ENCODE measurements at places on chromosomes 3 and 15.
A peak's percentile ranks its signal among the peaks of the same experiment; 100 is the strongest.

DNA sequence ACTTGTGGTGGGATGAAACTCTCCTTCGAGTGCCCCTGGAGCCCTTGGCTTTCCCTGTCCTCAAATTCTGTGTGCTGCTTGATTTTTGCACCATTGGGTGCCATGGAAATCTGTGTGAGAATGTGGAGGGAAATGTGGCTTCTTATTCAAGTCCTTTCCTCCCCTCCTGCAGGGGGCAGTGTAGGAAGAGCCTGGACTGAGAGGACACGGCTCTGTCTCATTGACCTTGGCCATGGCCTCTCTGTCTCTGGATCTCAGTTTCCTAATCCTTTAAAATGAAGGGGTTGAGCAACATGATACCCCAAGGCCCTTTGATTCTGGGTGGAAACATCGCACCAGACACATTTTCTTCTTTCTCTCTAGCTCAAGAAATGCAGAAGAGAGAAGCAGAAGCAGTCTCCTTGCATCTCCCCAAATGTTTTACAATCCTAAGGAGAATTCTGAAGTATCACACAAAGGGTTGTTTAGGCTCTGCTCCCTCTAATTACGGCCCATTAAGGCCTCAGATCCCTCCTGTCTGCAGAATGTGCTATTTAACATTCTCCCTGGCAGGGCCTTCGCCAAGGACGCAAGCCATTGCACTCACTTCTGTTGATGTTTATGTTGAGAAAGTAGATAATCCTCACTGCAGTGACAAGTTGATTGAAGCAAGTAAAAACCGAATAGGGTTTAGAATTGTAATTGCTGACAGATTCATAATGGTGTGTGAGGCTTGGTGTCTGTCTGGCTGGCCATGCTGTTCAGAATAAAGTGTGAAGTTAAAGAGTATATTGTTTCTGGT is 169.1 kb downstream of the TPRG1 start:
- DNase-seq = peak; percentile 2

DNA sequence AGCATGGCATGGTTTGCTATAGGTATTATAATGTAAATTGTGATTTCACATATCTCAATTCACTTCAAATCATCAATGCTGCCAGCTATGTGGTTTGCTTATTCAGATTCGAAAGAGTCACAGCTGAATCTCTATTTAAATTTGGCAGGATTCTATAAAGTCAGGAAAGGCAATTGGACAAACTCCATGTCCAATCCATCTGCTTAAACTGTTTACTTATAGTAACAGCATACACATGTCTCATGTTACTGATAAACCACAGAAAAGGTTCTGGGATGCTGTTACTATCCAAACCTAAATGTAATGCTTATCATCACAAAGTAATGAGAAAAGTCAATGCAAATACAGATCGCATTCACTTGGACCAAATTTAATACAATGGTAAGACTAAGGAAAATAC is 229.7 kb downstream of the ISL2 start:
- no peak for DNase-seq

DNA sequence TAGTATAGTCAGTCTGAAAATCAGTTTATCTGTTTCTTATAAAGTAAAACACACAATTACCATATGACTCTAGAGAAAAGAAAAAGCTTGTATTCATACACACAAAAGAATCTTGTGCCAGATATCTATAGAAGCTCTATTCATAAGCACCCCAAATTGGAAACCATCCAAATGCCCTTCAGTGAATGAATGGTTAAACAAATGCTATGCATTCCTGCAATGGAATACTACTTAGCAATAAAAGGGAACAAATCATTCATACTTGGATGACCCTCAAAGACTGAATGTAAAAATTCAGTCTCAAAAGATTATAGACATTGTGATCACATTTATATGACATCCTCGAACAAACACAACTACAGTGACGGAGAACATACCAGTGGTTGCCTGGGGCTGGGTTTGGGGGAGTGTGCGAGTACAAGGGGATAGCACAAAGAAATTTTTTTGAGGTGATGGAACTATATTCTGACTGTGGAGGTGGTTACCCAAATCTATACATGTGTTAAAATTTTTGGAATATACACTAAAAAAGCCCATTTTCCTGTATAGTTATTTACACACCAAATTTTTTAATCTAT is 680.6 kb downstream of the NTRK3 start:
- no peak for DNase-seq

GRCh38 chr15:39388118-39388517 is 192.8 kb upstream of the THBS1 start:
- DNase-seq = no peak

GRCh38 chr15:51936105-51936478 is 35.5 kb downstream of the LEO1 start:
- DNase-seq = no peak

DNA sequence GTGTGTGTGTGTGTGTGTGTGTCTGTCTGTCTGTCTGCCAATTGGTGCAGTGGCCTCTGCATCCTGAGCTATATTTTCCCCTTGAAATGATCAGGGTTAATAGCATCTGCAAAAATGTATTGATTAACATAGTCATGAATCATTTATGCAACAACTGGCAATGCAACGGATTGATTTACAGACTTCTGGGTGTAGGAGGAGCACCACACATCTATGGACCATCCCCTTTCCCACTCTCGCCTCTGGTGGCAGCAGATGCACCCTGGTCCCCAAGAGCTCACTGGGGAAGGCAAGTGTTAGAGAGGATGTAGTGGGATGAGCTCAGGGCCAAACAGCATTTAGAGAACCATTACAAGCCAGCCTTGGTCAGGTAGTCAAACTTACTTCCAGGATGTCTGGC is 272.7 kb upstream of the C2CD4B start:
- DNase-seq = no peak

DNA sequence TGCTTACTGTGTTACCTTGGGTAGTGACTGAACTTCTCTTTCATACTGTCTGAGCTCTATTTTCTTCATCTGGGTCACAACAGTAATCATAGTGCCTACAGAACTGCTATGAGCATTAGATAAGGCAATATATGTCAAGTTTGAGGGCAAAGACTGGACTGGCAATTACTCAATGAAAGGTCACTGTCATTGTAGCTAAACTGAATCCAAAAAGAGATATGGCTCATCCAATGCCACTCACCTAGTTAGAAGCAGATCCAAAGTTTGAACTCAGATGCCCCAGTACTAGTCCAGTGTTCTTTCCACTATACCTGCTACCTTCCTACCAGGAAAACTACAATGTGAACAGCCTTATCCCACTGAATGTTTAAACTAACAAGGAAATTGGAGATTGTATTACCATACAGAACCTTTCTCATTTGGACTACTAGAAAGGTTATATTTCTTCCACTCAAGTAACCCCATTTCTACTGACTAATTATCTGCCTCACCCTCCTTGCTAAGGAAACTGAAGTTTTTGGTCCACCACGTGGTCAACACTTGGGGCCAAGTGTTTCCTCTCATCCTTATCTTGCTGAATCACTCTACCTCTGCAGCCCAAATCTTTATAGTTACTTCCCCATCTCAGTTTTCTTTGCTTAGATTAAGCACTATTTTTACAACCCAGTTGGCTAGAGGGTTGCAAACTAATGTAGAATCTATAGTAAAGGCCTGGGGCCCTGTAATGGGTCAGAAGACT is 202.3 kb upstream of the LPP start:
- peak; percentile 23 for DNase-seq

GRCh38 chr3:146715170-146715569 is 110.0 kb upstream of the PLSCR5 start:
- DNase-seq = no peak

DNA sequence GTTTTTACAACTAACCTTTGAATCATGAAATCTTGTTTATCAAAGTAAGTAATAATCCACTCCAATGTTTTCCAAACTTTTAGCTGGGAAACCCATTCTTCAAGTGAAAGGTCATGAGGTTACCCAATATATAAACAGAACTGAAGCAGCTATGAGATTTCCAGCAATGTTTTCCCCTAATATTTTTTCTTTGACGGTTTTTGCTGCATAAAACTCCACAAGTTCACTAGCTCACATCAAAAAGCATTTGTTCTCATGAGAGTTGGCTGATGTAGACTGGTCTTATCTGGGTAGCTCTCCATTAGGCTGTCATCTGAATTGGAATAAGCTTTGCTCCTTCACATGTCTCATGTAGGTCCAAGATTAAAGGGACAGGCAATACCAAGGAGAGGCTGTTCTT is 241.2 kb upstream of the LRRC3B start:
- DNase-seq = no peak

- DNase-seq = no peak
These were observed 18.8 kb downstream of the BCL2L10 start for GRCh38 chr15:52093539-52094510.

DNA sequence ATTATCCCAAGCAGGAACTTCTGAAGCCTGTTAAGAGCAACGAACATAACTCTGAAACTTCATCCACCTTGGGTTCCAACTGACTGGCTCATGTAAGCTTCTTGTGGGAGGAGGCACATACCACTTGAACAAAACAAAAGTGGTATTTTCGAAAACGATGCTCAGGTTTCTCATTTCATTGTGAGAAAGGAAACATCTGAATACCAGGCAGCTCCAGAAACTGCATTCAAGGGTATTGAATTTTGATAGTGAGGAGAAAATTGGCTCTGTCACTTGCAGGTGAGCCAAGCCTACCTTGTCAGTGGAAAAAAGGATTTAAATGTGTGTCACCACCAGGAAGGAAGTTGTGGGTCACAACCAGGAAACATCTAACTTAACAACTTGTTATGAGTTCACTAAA is 218.1 kb upstream of the SATB1 start:
- DNase-seq = no peak

DNA sequence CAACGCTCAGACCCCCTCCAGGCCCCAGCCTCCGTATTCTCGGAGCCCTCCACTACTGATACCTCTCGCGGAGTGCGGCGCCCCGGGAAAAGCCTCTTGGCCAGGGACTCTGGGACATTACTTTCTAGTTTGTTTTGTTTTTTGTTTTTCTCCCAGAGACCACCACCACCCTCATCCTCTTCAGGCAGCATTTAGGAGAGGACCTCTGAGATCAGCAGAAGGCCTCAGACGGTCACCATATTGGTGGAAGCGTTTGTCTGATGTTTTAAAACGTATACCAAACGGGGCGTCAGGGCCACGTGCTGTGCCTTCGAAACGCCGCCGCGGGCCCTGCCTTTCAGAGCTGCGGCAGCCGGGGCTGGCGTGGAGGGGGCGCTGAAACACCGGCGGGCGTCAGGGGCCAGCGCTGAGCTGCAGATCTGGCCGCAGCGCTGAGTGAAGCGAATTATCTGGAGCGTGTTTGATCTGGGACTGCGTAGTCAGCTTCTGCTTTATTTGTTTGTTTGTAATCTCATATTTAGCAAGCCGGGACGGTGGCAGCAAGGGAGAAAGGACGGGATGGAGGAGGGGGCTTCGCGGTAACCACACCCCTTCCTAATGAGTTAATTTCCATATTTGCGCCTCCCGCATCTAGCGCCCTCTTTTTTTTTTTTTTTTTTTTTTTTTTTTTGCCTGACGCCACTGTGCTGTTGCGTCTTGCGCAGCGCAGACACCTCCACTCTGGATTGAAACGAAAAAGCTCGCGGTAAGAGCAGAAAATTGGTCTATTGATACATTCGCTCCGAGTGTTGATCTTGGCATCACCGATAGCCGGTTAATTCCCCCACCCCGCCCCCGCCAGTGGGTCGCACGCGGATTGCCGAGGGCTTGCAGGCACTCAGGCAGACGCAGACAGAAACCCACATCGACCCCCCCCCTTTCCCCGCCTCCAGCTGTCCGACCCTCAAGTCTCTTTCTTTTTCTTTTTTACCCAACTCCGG is 14.9 kb downstream of the SOX2 start:
- DNase-seq = no peak

- DNase-seq = no peak
These were observed 81.8 kb downstream of the LRIG1 start for GRCh38 chr3:66419036-66419435.

DNA sequence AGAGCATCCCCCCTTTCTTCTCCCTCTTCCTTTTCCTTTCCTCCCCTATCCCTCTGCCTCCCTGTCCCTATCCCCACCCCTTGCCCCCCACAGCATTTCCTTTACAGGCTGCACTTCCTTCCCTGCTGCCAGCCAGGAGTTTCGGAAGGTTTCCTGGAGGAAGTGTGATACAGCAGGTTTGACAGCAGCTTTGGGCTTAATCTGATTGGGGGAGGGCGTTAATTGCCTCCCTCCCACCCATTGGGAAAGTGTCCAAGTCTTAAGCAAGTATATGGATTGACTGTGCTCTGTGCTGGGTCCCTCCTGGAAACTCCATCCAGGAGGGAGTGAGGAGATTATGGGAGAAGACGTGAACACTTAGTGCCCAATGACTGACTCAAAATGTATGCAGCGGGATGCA is 1.8 kb downstream of the SCAMP5 start:
- DNase-seq = no peak

DNA sequence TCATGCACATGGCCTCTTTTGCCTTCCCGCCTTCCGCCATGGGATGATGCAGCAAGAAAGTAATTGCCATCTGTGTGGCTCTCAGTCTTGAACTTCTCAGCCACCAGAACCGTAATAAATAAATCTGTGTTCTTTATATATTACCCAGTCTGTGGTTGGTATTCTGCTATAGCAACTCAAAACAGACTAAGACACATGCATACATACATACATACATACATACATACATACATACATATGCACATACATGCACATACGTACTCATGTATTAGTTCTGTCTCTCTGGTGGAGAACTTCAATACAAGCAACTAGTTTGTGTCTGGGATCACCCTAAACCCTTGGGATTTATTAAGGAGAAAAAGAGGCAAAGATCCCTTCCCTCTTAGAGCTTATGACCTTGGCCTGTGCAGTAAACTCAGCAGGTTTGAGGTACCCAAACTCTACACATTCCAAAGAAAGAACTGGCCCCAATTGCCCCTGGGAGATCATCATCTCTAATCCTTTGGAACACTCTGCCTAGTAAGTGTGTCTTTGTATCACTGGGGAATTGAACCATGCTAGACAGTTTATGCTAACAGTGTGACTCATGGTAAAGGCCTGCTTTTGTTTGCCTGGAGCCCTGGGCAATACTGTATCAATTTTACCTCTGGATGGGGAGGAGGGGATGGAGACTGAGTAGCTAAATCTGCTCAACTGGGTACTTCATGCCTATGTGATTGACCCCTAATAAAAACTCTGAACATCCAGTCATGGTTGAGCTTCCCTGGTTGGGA is 115.6 kb upstream of the LMCD1 start:
- DNase-seq = no peak

DNA sequence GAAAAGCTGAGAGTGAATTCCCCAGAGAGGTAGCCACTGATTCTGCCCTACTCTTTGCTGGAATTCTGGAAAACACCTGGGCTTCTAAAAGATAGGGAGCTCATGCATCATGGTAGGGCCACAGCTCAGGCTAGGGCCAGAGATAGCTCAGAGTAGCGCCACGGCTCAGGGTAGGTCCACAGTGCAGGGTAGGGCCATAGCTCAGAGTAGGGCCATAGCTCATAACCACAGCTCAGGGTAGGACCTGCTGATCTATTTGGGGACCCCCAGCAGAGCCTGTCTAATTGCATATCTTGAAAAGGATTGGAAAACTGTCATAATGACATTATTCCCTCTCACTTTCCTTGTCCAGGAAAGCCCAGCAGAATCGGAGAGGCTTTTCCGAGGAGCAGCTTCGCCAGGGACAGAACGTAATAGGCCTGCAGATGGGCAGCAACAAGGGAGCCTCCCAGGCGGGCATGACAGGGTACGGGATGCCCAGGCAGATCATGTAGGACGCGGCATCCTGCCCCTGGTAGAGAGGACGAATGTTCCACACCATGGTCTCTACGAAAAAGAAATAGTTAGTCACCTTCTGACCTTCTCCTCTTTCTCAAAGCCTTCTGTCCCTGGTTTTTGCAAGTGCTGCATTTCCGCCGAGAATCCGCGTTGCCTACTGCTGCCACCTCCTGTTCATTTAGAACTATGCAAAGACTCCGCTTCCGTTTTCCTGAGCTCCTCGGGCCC is 14.5 kb downstream of the TAGLN3 start:
- peak; percentile 54 for DNase-seq

GRCh38 chr15:101126618-101127505 is 125.0 kb downstream of the CHSY1 start:
- DNase-seq = peak; percentile 2

Data from CD4-positive, alpha-beta T cell treated with Interleukin-1 beta for 1 hour (primary cell).